ENCODE measurements at places on chromosomes 2 and 18.
A peak's percentile ranks its signal among the peaks of the same experiment; 100 is the strongest.

GRCh38 chr18:77105028-77105427 is 27.6 kb downstream of the MBP start:
- no peak for DNase-seq

DNA sequence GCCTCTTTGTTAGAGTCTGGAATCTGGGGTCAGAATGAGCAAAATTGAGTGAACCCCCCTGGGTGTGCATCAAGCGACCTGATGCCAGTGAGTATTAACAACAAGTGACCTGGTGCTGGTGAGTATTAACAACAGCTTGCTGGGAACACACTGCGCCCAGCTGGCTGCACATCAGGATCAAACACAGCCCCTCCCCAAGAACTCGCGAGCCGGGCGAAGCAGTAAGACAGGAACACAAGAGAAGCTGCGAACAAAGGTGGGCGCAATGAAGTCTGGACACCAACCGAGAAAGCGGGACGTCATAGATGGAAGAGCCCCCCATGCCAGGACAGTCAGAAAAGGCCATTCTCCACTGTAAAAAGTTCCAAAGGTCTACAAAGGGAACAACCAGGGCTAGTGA is 34.3 kb downstream of the CRACDL start:
- DNase-seq, result no peak

GRCh38 chr2:55078956-55079355 is 28.7 kb upstream of the RTN4 start:
- DNase-seq, result no peak

- no peak for DNase-seq
These were observed 569.0 kb upstream of the SYT4 start for GRCh38 chr18:43846299-43846698.

DNA sequence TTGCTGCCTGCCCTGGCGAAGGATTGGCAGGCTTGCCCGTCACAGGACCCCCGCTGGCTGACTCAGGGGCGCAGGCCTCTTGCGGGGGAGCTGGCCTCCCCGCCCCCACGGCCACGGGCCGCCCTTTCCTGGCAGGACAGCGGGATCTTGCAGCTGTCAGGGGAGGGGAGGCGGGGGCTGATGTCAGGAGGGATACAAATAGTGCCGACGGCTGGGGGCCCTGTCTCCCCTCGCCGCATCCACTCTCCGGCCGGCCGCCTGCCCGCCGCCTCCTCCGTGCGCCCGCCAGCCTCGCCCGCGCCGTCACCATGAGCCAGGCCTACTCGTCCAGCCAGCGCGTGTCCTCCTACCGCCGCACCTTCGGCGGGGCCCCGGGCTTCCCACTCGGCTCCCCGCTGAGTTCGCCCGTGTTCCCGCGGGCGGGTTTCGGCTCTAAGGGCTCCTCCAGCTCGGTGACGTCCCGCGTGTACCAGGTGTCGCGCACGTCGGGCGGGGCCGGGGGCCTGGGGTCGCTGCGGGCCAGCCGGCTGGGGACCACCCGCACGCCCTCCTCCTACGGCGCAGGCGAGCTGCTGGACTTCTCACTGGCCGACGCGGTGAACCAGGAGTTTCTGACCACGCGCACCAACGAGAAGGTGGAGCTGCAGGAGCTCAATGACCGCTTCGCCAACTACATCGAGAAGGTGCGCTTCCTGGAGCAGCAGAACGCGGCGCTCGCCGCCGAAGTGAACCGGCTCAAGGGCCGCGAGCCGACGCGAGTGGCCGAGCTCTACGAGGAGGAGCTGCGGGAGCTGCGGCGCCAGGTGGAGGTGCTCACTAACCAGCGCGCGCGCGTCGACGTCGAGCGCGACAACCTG is at the start of gene DES:
TSS of gene DES (plus strand) at position 223 of the 857 bp plus-strand sequence. CDS start at position 309, 86 bp downstream.
- no peak for DNase-seq

- DNase-seq, result no peak
These were observed 111.4 kb downstream of the EIPR1 start for GRCh38 chr2:3265981-3266924.

GRCh38 chr2:65363879-65364666 is 68.3 kb downstream of the SPRED2 start:
- DNase-seq, result no peak

- DNase-seq, result no peak
These were observed 157.7 kb downstream of the PRKCE start for GRCh38 chr2:45809205-45809604.

GRCh38 chr2:111975819-111976218 is 77.4 kb downstream of the MERTK start:
- DNase-seq, result no peak

DNA sequence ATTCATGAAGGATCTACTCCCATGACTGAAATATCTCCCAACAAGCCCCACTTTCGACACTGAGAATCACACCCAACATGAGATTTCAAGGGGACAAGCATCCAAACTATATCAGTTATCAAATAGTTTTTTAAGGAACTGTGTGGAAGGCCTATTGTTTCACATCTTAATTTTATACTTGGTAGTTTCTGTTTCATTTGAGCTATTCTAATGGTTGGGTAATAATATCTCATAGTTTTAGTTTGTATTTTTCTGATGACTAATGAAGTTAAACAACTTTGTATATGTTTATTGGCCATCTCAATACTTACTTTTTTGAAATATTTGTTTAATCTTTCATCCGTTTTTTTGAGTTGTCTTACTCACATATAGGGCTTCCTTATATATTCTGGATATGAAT is 135.0 kb downstream of the SCG2 start:
- DNase-seq, result no peak

- peak; percentile 25 for DNase-seq
These were observed 85.6 kb downstream of the IKZF2 start for GRCh38 chr2:213065583-213066442.

DNA sequence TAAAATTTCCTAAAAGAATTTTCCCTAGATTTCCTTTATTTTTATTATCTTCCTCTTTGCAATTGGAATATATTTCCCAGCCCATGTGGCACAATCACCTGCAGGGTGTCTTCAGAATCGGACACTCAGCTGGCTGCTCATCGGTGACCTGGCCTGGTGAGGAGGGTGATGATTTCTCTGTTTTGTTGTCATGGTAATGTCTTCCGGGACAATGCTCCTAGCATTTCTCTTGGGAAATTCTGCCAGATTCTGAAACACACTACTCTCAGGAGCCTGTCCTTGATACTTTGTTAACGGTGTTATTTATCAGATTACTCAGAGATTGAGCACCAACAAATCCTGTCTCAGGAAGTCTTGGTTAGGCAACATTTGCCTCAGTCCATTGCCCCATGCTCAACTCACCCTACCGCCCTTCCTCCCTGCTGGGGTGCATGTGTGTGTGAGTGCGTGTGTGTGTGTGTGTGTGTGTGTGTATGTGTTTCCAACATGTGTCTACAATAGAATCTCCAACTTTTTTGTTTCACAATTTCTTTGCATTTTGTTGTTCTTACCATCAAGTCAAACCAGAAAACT is 70.3 kb downstream of the MYT1L start:
- DNase-seq, result no peak

GRCh38 chr2:164485541-164485940 is 135.7 kb downstream of the GRB14 start:
- DNase-seq, result no peak

DNA sequence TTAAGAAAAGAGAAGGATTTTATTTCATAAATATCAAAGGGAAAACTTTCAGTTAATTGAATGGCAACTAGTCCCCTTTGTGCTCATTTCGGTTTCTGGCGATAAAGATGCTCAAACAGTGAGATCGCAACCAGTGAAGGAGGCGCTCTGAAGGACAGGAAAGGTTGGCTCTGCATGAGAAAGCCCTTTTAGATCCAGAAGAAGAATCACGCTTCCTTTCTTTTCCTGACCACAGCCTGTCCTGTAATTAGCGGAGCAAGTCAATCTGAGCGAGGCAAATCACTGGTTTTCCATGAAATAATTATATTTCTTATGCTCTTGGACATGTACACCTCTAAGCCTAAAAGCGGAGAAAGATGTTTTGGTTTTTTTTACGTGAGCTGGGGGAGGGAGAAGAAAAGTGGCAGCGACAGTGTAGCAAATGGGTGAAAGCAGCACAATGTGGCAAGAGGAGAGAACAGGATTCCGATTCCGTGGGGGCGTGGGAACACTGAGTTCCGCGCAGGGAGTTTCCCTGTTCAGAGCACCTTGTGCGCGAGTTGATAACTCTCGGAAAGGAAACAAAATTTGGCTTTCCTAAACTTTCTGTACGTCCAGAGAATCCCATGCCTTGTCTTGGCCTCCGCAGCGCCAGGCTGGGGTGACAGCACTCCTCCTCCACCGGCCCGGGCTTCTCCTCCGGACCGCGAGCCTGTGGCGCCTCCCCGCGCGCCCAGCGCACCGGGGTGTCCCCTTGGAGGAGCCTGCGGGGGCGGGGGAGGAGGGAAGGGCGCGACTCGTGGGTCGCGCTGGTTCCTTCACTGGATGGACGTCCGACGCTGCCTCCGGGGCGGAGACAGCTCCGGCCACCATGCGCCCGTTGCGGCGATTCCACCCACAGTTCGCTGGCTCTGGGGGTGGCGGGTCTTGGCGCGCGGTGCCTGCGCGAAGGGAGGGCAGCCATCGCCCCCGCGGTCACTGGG is 620 bp upstream of the SLC9A2 start:
- DNase-seq, result no peak

DNA sequence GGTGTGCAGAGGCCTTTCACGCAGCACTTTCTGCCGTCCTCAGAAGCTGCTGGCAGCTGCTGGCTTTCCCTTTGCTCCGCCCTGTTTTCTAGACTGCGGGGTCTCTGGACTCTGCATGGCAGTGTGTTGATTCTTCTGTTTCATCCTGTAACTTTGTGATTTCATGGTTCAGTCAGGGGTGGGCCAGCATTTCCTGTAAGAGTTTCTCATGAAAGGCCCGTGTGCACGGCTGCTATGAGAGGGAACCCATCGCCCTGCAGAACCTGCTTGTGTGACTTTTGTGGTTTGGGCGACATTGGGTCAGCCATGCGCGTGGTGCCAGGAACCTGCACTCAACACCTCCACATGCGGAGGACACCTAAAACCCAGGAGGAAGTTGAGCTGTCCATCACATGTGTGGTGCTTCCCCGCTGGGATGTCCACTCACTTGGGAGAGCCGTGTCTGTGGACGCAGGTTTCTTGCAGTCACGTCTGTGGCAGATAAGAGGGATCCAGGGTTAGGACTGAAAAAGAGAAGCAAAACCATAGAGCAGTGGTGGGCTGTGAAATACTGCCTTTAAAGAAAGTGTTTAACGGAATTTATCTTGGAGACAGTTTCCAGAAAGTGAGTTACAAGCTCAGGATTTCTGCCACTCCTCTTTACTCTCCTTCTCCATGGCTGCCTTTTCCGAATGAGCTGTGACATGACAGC is 167.3 kb upstream of the ALKAL2 start:
- DNase-seq, result no peak

- DNase-seq, result peak; percentile 76
These were observed 54.5 kb downstream of the SCN2A start for GRCh38 chr2:165293440-165294420.

DNA sequence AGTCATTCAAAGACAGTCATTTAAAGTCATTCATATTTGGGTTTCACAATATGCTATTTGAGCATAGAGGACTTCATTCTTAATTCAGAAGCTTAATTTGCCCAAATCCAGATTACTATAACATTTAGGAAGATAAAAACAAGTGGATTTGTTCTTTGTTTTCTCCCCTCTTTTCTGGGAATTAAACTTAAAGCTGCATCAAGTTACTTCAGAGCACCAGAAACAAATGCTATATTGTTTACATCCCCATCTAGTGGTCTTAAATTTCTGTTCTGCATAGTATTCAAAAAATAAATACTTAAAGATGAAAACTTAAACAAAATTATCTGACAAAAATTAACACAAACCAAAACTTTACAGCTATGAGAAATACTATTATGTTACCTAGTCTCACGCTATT is 34.7 kb upstream of the MARCHF7 start:
- DNase-seq, result peak; percentile 9

- DNase-seq, result no peak
These were observed 34.3 kb downstream of the FMNL2 start for GRCh38 chr2:152369176-152369860.

GRCh38 chr18:9870431-9871008 is 15.3 kb upstream of the TXNDC2 start:
- DNase-seq, result no peak

GRCh38 chr2:179861027-179861415 is 391 bp downstream of the ZNF385B start:
- DNase-seq, result no peak

DNA sequence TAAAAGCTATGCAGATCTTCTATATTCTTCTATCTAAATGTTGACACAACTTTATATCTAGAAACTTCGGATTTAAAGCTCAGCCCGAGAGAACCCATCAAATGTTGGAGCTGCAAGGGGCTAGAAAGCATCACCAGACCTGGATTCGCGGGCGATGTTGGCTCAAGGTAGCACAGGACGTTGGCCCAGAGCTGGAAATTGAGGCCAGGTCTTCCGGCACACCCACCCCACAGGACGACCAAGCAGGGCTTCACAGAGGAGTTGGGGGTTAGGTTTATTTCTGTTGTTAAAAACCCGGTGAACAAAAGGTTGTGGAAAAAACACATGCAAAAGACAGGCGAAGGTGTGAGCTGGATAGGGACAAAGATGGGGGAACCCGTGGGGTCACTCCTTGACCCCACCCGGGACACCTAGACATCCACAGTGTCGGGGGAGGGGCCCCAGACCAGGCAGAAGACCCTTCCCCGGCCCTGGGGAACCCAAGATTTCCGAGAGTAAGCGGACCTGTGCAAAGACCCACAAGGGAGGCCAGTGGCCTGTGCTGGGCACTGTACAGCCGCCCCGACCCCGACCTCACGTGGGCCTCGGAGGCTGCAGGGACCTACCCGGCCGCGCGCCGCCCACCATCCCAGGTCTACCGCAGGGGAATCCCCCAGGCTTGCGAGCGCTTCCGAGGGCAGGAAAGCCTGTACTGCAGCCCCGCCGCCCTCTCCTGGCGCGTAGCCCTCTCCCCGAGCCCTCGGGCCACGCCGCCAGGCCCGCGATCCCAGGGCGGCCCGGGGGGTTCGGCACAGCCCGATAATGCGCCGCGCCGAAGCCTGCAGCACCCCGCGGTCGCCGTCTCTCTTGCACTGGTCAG is 1.8 kb upstream of the AGBL5 start:
- DNase-seq, result no peak

GRCh38 chr2:30655660-30656059 is 151.6 kb downstream of the CAPN13 start:
- no peak for DNase-seq

DNA sequence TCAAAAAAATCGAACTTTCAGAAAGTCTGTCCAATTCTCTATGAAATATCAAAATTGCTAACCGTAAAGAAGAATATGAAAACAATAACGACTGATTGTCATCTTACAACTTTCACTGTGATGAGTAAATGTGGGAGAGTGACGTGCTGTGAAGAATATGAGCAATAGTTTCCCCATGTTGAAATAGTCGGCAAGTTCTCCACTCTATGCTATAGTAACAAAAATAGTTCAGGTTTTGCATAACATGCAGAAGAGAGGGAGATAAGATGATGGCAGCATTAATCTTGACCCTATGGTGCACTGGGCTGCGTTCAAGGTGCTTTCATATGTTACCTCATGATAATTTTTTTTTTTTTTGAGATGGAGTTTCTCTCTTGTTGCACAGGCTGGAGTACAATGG is 196.8 kb upstream of the CYRIA start:
- no peak for DNase-seq

Data from KBM-7 (cell line).